Hematopoietic multipotent progenitor cell treated with erythropoietin and hydrocortisone succinate and interleukin-3 and kit ligand, for 4 days (in vitro differentiated cells): ENCODE measurements at places on chromosomes 1 and 21.

DNA sequence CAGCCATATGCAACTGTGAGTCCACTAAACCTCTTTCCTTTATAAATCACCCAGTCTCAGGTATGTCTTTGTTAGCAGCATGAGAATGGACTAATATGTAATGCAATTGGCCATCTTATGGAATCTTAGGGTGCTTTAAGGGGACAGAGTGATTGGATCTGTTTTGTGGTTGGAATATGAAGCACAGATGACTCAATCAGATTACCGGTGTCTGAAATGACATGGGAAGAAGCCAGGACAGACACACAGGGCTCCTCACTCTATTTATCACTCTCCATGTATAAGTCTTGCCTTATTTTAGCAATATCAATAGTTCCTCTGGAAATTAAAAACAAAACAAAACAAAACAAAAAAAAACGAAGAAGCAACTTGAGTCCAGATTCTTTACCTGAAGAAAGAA is 12.9 kb downstream of the KCNJ6 start:
- no peak for DNase-seq

DNA sequence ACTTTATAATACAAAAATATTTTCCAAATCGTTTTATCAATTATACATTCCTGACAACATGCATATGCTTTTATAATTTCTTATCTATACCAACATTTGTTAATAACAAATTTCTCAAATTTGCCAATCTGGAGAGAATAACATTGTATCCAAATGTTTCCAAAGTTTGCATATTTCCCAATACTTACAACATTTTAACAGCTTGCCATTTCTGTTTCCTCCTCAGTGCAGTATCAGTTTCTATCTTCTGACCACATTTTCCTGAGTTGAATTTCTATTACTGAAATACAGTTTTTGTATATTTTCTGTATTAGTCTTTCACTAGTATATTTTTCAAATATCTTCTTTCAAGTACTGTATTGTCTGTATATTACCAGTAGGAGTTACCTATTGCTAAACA is 1594.3 kb downstream of the PLA2G4A start:
- peak; percentile 42 for DNase-seq

- DNase-seq, result no peak
These were observed 8.8 kb downstream of the SLC19A1 start for GRCh38 chr21:45533361-45533845.

- DNase-seq, result no peak
These were observed 72.2 kb downstream of the SERINC2 start for GRCh38 chr1:31485166-31485565.

DNA sequence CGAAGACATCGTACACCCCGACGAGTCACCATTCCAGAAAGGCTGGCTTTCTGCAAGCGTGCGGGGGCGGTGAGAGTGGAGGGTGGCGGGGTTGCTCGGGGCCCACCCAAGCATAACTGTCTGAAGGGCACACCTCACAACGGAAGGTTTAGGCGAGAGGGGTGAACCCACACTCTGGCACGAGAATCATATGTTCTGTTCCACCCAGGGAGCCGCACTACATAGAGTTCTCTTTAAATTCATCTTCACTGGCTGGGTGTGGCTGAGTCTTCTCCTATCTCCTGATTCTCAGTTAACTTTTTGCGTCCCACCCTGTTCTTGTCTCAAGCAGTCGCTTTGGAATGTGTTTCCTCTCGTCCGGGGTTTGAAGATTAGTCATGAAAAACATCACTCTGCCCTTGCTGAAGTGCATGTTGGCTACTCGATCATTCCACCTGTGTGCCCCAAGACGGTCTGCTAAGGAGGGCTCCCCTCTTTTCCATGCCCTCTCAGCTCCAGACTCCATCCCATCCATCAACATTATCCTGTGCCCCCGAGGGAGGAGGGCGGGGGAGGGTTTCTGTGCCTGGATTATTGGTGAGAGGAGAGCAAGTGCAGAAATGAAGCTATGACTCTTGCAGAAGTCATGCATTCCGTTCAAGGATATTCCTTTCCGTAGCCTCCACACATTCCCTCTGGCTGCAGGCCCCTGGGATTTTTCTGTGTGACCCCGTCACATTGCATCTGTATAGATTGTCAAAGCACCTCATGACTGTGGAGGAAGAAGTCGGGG is 53.5 kb upstream of the CD34 start:
- DNase-seq, result peak; percentile 95

DNA sequence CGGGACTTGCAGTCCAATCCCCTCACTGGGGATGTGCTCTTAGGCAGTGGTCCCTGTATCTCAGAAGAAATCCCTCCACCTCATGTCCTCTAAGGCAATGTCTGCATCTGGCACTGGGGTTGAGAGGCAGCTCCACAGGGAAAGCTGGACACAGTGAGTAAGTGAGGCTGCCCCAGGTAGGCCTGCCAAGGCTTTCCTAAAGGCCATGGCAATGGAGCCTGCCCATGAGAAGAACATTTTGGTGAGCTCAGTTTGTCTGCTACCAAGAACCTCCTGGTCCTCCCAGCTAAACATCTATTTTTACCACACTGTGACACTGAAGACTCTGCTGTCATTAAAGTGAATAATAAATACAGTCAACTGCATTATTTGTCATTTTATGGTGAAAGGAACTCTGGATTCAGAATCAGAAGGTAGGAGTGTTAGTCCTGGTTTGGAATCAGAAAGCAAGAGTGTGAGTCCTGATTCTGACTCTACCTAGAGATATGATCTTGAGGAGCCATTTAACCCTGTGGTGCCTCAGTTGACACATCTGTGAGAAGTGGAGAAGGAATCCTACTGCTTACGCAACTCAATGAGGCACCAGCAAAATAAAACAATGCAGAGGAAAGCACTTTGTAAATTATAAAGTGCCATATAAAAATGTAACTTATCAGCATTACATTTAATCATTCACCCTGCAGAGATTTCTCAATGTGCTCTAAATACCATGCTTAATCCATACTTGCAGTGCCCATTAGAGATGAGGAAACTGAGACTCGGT is 41.0 kb downstream of the TBX15 start:
- DNase-seq, result no peak

DNA sequence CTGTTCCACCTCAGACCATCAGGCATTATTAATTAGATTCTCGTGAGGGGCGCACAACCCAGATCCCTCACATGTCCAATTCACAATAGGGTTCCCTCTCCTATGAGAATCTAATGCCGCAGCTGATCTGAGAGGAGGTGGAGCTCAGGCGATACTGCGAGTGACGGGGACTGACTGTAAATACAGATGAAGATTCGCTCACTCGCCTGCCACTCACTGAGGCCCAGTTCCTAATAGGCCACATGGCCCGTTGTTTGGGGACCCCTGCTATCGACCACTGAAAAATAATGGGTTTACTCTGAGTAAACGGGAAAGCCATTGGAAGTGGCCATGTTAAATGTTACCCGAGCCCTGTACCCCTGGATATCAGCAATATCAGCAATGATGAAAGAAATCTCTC is 65.9 kb downstream of the GRIK1 start:
- DNase-seq, result no peak

DNA sequence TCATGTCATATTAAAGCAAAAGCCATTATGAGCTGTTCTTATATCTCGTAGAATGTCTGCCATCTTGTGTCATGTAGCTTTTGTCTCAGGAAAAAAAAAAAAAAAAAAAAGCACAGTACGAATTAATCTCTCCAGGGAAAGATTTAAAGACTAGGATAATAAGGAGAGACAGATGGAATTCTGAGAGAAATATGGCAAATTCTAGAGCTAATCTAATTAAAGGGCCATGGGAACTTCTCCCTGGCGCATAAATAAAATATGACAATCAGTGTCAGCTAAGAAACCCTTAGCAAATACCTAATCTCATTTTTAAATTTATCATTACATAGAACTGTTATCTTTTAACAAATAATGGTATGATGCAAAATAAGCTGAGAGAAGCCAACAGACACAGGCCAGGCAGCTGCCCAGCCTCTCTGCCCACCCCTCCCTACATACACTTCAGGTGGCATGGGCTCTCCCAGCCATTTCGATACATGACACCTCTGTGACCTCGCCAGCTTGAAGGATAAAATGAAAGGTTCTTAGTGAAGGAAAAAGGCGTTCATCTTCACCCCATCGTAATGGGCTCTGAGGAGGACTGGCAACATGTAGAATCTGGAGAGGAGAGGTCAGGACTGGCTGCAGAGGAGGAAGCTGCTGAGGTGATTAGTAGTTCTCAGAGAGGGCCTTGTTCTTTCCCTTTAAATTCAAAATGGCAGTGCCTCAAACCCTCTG is 39.8 kb downstream of the DISC1 start:
- DNase-seq, result no peak

GRCh38 chr1:87017998-87018672 is 103.7 kb downstream of the HS2ST1 start:
- no peak for DNase-seq

- peak; percentile 37 for DNase-seq
These were observed 14.1 kb downstream of the EPHA2 start for GRCh38 chr1:16141573-16142336.

DNA sequence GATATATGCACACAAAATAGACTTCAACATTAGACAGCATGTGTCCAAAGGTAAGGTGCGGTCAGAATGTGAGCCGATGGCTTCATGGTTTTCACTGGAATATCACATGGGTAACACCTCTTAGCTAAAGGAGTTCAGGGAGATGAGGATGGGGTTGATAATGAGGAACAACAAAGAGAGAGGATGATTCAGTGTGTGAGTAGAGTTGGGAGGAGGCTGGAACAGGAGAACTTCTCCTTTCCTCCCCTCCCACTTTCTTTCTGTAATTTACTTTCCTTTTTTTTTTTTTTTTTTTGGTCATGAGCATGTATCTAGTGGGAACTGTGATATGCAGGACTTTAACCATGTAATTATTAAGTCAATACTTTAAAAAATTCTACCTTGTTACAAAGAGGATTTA is 99.4 kb downstream of the FASLG start:
- no peak for DNase-seq

- no peak for DNase-seq
These were observed 83.9 kb upstream of the IPO9 start for GRCh38 chr1:201745023-201745422.

- DNase-seq, result no peak
These were observed 50.9 kb downstream of the TAS1R2 start for GRCh38 chr1:18808550-18808949.

- no peak for DNase-seq
These were observed 17.1 kb downstream of the COL18A1 start for GRCh38 chr21:45421846-45422775.

DNA sequence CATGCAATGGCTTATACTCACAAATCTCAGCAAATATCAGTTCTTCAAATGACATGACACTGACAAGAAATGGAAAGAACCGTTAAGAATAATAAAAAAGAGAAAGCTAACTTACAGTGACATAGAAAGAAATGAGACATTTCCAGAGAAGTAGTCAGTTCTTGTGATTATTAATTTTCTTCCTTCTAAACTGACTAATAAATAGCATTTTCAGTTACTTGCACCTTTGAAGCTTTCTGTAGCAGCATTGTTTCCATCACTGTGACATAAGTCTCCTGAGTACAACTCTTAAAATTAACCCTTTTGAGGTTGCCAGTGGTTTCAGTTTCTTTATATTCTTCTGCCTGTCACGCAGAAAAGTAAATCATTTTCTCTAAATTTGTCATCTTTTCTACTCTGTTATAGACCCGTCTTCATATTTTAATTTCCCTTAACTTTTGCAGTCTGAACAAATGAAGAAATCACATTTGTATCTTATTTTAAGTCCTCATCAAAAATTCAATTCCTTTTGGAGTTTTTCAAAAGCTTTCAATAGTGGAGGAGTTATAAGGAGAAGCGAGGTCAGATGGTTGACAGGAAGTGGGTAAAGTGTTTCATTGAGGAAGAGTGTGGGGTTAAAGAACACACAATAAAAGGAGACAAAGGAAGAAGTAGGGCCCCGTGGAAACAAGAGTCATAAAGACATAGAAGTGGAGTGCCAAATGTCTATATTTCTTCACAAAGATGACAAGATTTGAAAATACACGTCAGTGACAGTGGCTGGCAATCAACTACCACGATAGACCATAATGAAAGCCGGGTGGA is 57.9 kb upstream of the S1PR1 start:
- DNase-seq, result peak; percentile 26

DNA sequence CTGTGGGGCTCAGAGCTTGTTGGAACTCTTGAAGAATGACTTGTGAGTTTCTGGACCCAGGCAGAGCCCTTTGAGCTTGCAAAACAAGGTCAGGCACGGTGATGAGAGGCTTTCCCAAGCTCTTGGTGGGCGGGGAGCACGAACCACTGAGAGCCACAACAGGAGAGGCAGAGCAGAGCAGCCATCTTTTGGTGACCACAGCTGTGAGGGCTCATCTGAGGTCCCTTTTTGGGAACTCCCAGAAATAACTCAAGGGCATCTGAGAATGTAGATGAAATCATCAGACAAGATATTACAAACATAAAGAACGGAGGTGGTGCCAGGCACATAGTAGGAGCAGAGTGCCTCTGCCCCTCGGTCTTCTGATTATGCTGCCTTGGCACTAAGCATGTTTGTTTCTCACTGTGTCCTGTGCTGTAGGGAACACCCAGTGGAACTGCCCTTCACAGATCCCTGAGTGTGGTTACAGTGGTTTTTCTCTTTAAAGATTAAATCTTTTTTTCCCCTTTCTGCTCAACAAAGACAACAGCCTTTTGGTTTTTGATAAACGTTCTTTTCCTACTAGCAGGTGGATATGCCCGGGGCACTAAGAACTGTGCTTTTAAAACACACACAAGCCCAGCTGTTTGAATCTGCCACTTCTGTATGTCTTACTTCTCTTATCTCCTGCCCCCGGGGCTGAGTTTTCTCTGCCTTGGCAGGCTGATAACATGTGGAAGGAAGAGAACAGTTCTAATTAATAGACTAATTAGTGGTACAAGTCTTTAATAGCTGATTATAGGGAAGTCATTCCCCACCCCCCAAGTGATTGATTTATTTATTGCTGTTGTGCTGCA is 37.7 kb downstream of the CD34 start:
- peak; percentile 99 for DNase-seq

- DNase-seq, result no peak
These were observed 31.7 kb upstream of the KLF17 start for GRCh38 chr1:44086692-44087474.

- DNase-seq, result peak; percentile 11
These were observed 1.3 kb upstream of the DNAJC16 start for GRCh38 chr1:15525050-15526020.

DNA sequence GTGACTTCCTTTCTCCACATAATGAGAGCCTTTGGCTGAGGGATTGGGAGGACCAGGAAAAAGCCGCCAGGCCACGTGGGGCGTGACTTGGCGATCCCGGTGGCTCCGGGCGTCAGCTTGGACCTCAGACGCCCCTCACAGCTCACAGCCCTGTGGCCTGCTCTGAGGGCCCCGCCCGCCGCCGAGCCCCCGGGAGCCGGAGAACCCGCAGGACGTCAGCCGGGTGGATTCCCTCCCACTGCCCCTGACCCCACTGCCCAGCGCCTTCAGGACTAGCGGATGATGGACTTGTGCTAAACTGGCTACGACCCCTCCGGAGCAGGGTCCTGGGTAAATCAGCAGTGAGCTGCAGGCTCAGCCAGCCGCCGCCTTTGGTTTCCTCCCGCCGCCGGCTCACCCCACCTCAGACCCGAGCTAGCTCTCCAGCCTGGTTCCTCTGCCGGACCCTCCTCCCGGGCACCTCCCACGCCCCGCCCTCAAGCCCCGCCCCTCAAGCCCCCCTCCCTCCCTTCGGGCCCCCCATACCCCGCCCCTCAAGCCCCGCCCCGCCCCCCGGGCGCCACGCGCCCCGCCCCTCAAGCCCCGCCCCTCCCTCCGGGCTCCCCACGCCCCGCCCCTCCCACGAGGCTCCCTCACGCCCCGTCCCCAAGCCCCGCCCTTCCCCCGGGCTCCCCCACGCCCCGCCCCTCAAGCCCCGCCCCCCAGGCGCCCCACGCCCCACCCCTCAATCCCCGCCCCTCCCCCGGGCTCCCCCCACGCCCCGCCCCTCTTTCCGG is 10.0 kb upstream of the FAAP20 start:
- DNase-seq, result peak; percentile 93

- DNase-seq, result no peak
These were observed 35.3 kb downstream of the B3GALNT2 start for GRCh38 chr1:235468970-235469369.
